RWPE1 (cell line): ENCODE measurements at places on chromosomes 5 and 9.

DNA sequence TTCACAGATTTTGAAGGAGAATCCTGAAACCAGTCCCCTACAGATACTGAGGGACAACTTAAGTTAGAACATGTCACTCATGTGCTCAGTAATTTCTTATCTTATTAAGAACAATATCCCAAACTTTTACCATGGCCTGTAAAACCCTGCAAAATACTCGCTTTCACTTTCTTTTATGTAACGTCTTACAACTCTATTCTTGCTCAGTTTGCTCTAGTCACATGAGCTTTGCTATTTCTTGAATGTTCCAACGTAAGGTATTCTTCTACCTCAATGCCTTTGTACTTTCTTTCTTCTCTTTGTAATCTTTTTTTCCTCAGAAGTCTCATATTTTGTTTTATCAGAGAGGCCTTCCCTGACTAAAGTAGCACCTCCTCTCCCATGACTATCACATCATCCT is 14.1 kb downstream of the TMEM38B start:
- no peak for DNase-seq

DNA sequence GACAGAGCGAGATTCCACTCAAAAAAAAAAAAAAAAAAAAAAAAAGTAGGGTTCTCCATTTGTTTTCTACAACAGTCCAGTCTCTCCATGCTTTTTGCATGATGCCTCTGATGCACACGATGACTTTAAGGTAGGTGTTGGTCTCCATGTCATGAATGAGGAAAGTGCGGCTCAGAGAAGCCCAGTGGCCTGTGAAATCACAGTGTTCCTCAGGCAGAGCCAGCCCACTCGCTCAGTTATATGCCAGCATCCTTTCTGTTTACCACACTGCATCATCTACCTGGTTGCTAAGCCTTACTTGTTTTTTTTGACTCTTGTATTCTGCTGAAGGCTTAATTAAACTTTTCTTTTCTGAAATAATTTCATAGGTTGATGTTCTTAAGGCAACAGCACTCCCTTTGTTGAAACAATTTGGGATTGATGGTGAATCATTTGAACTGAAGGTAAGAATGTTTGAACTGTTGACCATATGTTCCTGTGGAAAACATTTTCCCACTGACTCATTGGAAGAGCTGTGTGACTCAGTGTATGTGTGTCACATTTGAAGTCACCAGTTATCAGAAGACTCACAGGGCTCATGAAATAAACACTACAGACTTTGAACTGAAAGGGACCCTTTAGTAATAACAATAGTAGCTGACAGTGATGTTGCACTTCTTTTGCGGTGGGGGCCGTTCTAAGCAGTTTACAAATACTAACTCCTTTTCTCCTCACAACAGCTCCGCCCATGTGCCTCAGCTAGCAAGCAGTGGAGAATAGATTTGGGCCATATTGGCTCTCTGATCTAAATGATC is 40.2 kb downstream of the RCL1 start:
- DNase-seq: peak; percentile 60

- no peak for DNase-seq
Measured at GRCh38 chr5:118778941-118779340, 209.4 kb downstream of the DTWD2 start.

GRCh38 chr5:119949426-119949999 is 320.2 kb downstream of the FAM170A start:
- no peak for DNase-seq

DNA sequence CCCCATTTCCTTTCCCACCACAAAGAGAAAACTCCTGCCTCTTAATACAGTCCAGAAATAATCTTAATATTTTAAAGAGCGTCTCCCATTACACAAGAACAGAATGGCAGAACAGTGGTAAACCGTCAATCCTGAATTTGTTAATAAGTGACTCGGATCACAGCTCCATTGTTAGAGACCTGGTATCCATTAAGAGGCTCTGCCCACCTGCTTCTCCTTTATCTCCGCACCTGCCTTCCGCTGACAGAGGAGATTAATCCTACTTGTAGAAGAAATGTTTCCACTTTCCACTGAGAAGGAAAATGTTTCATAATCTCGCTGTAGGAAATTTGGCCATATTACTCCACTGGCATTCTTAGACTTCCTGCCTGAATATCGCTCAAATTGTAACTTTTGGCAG is 1493.2 kb downstream of the MAT2B start:
- DNase-seq: no peak

DNA sequence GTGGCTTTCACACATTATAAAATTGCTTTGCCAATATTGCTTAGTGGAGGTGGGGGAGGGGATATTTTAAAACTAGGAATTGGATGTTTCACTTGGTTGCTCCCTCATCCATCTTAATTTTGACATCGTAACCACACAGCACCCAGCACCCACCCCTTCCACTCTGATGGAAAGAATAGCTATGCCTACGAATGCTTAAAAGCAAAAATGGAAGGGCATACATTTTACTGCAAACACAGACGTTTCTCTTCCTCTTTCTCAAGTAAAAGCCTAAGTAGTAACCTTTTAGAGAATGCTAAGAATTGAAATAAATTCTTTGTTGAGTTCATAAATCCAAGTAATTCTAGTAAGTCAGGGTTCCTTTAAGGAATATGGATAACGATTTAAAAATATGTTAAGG is 69.9 kb downstream of the JAKMIP2 start:
- no peak for DNase-seq

- DNase-seq: no peak
Measured at GRCh38 chr5:34570143-34570542, 86.0 kb upstream of the RAI14 start.

GRCh38 chr9:117715411-117715989 is 11.3 kb downstream of the TLR4 start:
- no peak for DNase-seq

DNA sequence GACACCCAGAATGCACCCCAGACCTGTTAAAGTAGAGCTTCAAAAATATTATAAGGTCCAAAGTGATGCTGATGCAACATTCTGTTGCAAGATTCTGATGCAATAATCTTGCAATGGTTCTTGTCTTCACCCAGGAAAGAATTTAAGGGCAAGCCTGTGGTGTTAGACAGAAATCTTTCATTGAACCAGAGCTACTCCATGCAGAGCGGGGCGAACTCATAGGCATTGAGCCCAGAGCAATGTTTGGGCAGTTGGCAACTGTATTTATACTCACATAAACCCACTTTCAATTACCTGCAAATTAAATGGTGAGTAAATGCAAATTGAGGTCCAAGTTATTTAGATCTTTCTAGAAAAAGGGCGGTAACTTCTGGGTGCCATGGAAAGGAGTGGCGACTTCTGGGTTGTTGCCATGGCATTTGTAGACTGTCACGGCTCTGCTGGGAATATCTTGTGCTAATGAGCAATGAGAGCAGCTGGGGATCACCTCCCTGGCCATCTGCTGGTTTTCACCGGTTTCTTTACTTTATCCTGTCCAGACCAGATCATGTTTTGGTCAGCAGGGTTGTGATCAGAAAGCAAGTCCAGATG is 163.4 kb downstream of the ICE1 start:
- DNase-seq: no peak

DNA sequence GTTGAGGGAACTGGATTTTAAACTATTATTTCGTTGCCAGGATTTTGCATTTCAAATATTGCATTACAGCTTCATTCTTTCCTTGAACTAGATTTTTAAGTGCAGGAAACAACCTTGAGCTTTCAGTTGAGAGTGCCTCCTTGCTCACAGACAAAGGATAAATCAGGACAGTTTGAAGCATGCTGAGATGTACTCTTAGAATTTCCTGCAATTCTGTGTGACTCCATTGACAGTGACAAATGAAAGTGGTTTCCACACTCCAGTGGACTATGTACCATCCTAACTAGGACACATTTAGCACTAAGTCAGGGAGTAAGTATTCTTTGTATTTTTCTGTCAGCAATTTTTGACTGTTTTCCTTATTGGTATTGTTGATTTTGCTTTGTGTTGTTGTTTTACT is 100.0 kb upstream of the PLCXD3 start:
- DNase-seq: no peak

DNA sequence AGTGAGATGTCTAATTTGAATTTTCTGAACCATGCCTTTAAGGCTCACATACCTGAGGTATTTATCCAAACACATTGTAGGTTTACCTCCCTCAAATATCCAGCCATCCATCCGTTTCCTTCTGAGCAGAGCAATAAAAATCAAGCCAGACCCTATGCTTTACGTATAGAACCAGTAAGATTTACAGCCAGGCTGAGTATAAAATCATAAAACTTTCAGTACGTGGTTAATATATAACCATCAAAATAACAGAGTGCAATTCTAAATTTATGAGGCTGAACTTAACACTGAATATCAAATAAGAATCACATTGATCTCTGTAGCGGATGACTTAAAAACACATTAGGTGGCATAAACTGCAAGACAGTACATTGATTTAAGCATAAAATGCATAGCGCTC is 877.9 kb upstream of the WWC1 start:
- DNase-seq: no peak

DNA sequence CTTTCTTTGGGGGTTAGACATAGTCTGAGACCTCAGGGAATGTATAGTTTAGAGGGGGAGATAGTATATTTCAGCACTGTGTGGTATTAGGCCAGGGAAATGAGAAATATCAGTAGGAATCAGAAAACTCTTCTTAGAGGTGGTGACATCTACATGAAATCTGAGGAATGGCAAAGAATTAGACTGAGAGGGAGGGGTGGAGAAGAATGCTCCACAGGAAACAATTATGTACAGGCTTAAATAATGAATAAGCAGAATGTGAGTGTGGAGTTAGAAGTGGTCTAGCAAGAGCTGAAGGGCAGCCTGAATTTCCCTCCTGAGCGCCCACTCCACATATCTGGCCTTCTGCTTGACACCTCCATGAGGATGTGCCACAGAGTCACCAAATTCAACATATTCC is 3.6 kb upstream of the MACIR start:
- DNase-seq: no peak

GRCh38 chr5:119282628-119283027 is 73.2 kb upstream of the TNFAIP8 start:
- DNase-seq: no peak

DNA sequence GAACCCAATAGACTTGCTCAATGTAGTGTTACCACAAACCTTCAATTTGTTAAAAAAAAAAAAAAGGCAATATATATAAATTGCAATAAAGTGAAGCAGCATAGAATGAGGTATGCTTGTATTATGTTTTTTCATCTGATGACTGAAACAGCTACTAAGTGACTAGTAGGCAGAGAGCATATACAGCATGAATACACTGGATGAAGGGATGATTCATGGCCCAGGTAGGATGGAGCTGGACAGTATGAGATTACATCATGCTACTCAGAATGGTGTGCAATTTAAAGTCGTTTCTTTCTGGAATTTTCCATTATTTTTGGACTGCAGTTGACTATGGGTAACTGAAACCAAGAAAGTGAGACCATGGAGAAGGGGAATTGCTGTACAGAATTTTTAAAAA is 161.2 kb downstream of the GNA14 start:
- peak; percentile 21 for DNase-seq

DNA sequence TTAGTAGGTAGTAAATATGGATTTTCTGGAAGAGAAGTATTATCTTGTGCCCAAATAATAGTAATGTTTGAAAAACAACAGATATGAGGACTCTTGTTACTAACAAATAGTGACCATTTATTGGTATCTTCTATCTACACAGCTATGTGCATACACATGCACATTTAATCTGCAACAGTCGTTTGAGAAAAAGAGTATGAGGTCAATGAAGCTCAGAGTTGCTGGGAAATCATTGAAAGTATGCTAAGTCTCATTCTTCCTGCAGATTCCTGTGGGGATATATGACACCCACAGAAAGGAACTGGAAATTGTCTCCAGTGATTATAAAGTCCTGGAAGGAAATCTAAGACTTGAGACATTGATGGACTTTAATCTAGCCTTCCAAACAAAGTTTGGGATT is 40.1 kb upstream of the RNF180 start:
- no peak for DNase-seq

DNA sequence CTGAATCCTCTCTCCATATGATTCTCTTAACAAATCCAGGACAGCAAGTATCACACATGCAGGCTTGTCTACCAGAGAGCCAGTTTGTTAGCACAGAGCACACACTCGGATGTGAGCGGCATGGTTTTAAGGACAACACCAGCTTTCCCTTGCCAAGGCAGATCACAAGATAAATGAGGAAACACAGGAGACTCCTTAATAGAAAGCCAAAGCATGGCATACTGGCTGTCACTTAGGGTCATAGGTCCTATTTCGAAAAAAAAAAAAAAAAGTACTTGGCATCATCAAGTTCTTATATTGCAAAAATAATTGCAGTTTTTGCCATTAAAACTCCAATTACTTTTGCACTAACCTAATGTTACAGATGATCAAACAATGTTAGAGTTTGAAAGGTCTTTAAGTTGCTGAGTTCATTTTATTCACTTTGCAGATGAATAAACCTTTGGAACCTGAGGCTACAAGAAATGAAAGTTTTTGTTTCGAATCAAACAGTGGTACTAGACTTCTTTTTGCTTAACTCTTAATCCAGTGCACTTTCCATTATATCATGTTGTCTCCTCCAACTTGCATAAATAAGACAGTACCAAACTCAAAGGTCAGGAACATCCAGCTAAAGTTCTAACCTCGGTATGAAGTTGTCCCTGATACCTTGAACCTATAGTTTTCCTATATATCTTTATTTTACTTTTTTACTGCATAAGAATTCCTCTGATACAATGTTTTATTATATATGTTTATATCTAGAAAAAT is 138.5 kb downstream of the MPDZ start:
- DNase-seq: no peak

- DNase-seq: no peak
Measured at GRCh38 chr5:147773139-147773538, 9.4 kb downstream of the JAKMIP2 start.
